C1 segment of cervical spinal cord (tissue), 14 donors: ENCODE measurements at places on chromosomes 6 and 20.

DNA sequence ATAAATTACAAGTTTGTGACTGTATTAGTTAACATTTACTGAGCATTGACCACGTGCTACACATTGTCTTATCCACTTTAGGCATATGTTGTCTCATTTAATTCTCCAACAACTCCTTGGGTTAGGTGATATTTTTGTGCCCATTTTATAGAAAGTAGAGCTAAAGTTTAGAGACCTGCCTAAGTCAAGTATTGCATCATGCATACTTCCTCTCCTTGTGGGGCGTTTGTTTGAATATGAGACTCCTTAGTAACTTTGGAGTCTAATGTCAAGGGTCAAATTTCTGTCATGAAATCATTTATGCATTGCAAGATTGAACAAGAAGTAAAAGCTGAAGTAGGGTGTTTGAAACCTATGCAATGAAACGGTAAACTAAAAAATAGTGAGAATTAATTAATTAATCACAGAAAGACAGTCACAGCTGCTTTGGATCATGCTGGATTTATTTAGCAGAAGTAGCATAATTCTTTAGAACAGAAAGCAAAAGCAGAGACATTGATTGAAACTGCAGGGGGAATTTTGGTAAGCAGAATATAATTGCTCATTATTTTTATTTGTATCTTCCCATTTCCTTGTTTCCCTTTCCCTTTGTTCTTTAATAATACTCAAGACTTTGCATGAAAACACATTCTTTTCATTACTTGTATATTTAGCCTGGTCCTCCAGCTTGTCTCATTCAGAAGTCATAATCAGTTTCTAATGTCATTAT, 1374.4 kb upstream of the GJE1 start:
- DNase-seq, result no peak

GRCh38 chr6:53263917-53264316, 84.8 kb downstream of the ELOVL5 start:
- DNase-seq, result no peak

DNA sequence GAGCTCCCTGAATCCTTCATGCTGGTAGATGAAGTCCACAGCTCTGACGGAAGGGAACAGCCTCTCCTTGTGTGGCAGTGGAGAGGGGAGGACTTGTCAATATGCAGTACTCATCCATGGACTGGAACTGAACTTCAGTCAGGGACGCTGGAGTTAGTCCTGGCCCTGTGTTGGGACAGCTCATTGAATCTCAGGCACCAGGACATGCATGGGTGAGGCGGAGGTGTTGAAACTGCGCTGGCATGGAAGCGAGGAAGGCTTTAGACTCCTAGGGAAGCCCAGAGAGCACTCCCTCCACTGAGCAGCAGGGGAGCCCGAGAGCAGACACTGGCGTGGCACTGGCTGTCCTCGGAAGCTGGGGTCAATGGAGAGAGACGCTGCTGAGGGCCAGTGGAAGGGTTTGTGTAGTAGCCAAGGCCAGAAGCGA, 161.3 kb upstream of the GGTLC1 start:
- DNase-seq, result no peak

DNA sequence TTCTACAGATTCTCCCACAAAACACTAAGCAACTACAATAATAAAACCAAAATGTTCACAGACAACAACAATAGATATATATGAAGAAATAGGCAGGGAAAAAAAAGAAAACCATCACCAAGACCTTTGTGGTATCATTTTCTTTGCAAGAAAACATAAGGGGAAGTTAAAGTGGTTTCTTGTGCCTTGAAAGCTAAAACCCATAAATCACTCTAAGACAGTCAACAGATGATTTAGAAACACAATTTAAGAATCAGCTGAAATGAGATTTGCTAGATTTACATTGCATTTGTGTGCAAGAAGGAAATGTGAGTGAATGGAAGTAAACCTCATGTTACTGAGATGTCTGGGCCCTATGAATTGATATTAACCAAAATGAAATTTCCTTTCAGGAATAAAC, 1265.4 kb upstream of the GJE1 start:
- DNase-seq, result no peak
